ENCODE measurements at places on chromosomes 13 and 19.

GRCh38 chr13:53007872-53008271 lies 20.7 kb upstream of the OLFM4 start:
- H3K4me1 ChIP-seq, result peaks cover 4% of the 10 kb centered on the region
- no peaks in the 10 kb centered on the region for H3K36me3 ChIP-seq
- H3K4me3 ChIP-seq, result no peak overlapping the region
- H3K27ac ChIP-seq, result no peak overlapping the region
- no peak for DNase-seq
- H3K27me3 ChIP-seq, result no peaks in the 10 kb centered on the region

GRCh38 chr19:45323671-45324081 lies 1.0 kb upstream of the CKM start:
- no peaks in the 10 kb centered on the region for H3K4me1 ChIP-seq
- no peak overlapping the region for H3K4me3 ChIP-seq
- no peak for DNase-seq

- H3K36me3 ChIP-seq, result no peaks in the 10 kb centered on the region
- DNase-seq, result no peak
- no peaks in the 10 kb centered on the region for H3K4me1 ChIP-seq
- H3K27ac ChIP-seq, result no peak overlapping the region
- H3K27me3 ChIP-seq, result no peaks in the 10 kb centered on the region
Observed at GRCh38 chr13:25186187-25186586, 14.1 kb upstream of the AMER2 start.

DNA sequence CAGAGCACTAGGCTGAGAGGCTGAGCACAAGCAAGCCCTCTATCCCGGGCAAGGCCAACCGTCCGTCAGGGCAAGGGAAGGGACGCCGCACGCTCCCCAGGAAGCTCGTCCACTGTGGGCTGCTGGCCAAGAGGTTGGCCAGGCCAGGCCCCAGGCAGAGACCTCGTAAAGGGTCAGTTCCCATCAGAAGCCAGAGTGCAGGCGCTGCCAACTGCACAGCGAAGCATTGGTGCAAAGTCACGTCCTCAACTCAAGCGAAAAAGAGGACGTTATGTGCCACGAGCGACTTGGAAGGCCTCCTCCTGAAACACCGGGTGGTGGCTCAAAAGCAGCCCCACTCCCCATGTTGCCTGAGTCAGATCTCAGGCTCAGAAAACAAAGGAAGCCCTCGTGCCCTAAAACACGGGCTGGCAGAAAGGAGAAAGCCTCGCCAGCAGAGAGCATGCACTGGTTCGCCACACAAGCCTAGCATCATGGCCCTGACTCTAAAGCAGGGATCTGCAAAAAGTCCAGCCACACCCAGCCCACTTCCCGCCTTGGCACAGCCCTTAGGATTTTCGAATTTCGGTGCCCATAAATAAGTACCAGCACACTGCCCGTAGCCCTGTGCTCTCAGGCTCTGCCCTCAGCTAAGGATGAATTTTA lies 4.7 kb downstream of the AKAP8 start:
- no peak overlapping the region for H3K27ac ChIP-seq
- DNase-seq, result no peak
- H3K27me3 ChIP-seq, result no peaks in the 10 kb centered on the region
- H3K36me3 ChIP-seq, result peaks cover 44% of the 10 kb centered on the region

DNA sequence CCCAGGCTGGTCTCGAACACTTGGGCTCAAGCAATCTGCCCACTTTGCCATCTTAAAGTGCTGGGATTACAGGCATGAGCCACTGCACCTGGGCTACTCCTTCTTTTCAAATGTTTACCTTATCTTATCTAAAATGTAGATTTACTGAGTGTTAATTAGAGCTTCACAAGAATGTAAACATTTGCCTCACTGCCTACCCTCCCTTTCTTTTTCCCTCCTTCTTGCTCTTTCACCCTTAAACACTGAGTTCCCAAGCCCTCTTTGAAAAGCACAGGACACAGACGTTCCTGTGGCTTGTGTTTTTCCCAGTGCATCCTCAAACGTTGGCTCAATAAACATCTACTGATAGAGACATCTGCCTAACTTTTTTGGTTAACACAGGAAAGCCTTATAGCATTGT lies 32.7 kb upstream of the CYSLTR2 start:
- no peaks in the 10 kb centered on the region for H3K27me3 ChIP-seq
- DNase-seq, result no peak
- no peaks in the 10 kb centered on the region for H3K36me3 ChIP-seq
- H3K27ac ChIP-seq, result no peak overlapping the region

GRCh38 chr13:68666774-68667397 lies 1436.8 kb upstream of the PCDH9 start:
- no peak overlapping the region for H3K4me3 ChIP-seq
- H3K27ac ChIP-seq, result no peak overlapping the region
- H3K36me3 ChIP-seq, result no peaks in the 10 kb centered on the region
- no peaks in the 10 kb centered on the region for H3K4me1 ChIP-seq

DNA sequence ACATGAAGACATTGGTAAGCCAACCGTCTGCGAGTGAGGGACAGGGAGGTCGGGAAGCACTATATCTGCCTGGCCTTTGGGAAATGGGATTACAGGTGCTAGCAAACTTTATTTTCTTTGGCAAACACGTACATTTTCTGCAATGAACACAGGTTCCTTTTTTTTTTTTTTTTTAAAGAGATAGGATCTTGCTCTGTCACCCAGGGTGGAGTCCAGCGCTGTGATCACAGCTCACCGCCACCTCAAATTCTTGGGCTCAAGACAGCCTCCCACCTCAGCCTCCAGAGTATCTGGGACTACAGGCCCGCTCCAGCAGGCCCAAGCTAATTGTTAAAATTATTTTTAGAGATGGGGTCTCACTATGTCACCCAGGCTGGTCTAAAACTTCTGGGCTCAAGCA lies 24.2 kb downstream of the ELAVL1 start:
- peaks cover 89% of the 10 kb centered on the region for H3K36me3 ChIP-seq
- no peak for DNase-seq
- H3K4me3 ChIP-seq, result no peak overlapping the region
- no peak overlapping the region for H3K27ac ChIP-seq
- no peaks in the 10 kb centered on the region for H3K27me3 ChIP-seq

DNA sequence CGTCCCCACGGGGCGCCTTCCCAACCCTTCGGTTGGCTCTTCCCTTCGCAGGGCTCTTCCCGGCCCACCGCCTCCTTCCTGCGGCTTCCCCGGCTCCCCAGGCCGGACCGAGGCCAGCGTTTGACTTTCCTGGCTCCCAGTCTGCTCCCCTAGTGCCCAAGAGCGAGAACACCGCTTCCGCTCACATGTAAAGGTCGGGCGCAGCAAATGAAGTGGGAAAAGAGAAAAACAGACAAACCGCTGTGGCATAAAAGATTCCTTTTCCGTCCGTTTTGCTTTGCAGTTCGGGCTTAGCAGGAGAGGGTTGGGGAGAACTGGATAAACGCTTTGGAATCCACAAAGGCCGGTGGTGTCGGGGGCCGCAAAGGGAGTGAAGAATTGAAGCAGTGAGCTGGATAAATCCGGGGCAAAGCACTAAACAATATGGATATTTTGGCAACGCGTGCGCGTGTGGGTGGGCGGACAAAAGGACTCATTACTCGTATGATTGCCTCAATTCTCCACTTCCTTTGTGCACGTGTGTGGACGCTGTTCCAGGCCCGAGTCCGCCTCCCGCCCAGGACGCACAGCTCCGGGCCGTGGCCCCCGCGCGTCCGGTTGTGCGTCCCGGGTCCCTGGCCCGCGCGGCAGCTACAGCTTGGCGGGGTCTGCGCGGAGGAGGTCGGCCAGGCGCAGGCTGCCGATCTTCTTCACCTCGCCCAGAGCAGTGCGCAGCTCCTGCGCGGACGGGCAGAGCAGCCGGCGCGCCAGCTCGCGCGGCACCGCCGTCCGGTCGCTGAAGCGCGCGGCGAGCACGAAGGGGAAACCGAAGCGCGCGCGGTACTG lies 8.6 kb upstream of the CDX2 start:
- peaks cover 6% of the 10 kb centered on the region for H3K4me1 ChIP-seq
- peak overlapping the region; percentile 54 for H3K4me3 ChIP-seq
- H3K36me3 ChIP-seq, result no peaks in the 10 kb centered on the region

GRCh38 chr13:108083056-108083455 lies 132.3 kb downstream of the LIG4 start:
- DNase-seq, result no peak
- no peak overlapping the region for H3K27ac ChIP-seq
- H3K4me1 ChIP-seq, result no peaks in the 10 kb centered on the region
- H3K27me3 ChIP-seq, result no peaks in the 10 kb centered on the region
- no peaks in the 10 kb centered on the region for H3K36me3 ChIP-seq

DNA sequence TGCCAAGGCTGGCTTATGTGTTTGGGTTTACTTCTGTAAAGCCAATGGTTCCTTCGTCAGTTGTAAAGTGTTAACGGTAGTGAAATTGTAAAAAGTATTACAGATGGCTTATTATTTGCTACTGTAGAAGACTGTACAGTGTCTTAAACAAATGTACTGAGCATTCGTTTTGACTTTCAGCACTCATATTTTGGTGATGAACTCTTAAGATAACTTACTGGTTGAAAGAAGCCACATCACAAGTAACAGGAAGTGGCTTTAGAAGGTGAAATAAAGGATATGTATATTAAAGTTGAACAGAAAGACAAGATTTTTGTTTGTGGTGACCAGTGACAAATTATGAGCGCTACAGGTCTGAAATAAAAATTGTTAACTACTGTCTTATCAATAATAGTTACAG lies 64.2 kb downstream of the URI1 start:
- H3K27me3 ChIP-seq, result no peaks in the 10 kb centered on the region
- peaks cover 2% of the 10 kb centered on the region for H3K36me3 ChIP-seq
- no peaks in the 10 kb centered on the region for H3K4me1 ChIP-seq
- H3K27ac ChIP-seq, result no peak overlapping the region
- H3K4me3 ChIP-seq, result no peak overlapping the region

DNA sequence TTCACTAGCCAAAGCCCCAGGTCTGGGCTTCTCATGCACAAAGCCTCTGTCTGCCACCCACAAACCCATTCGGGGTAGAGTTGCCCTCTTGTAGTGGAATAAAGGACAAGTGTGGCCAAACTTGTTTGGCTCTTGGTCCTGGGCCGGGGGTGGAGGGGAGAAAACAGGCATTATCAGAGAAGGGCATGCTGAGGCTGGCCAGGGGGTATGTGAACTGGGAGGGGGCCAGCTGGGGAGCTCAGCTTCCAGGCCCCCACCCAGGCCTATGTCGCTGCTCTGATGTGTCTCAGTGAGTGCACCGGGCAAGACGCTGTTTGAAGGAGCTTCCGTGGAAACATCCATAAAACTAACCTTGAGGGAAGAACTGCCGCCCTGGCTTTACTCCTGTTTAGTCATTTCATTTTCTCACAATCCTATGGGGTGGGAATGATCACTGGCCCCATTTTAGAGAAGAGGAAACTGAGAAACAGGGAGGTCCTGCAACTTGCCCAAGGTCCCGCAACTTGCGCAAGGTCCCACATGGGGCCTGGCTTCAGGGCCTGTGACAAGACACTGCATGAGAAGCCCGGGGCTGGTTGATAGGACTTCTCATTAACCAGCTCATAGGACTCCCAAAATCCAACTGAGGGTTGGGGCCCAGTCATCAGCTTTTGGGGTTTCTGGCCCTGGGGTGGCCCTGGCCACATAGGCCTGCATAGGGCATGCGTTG lies 30.8 kb downstream of the CCNE1 start:
- peak overlapping the region; percentile 41 for H3K27ac ChIP-seq
- no peak overlapping the region for H3K4me3 ChIP-seq
- DNase-seq, result peak; percentile 70
- no peaks in the 10 kb centered on the region for H3K36me3 ChIP-seq
- no peaks in the 10 kb centered on the region for H3K27me3 ChIP-seq

GRCh38 chr19:38033658-38034491 lies 126.9 kb downstream of the SIPA1L3 start:
- H3K27ac ChIP-seq, result no peak overlapping the region
- H3K4me3 ChIP-seq, result no peak overlapping the region
- peak; percentile 93 for DNase-seq

- no peaks in the 10 kb centered on the region for H3K36me3 ChIP-seq
- H3K4me3 ChIP-seq, result no peak overlapping the region
- H3K4me1 ChIP-seq, result no peaks in the 10 kb centered on the region
- no peak overlapping the region for H3K27ac ChIP-seq
Observed at GRCh38 chr19:34832581-34833112, 59.6 kb upstream of the ZNF599 start.

DNA sequence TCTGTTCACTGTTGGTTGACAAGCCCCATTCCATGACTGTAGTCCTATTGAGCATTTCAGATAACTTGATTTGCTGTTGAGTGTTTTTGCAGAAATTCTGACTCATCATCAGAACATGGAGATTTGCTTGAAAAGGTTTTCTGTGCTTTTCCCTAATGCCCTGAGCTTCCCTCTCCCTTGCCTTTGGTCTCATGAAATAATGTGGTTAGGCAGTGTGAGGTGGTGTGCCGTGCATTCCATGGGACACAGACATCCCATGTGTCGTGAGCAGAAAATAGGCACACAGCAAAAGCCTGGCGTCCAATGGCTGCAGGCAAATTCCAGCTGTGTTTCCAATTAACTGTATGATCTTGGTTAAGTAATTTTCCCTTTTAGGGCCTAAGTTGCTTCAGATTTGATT lies 197.4 kb downstream of the DLEU7 start:
- no peak overlapping the region for H3K27ac ChIP-seq
- peak; percentile 98 for DNase-seq
- H3K27me3 ChIP-seq, result no peaks in the 10 kb centered on the region
- H3K4me1 ChIP-seq, result no peaks in the 10 kb centered on the region
- no peak overlapping the region for H3K4me3 ChIP-seq

DNA sequence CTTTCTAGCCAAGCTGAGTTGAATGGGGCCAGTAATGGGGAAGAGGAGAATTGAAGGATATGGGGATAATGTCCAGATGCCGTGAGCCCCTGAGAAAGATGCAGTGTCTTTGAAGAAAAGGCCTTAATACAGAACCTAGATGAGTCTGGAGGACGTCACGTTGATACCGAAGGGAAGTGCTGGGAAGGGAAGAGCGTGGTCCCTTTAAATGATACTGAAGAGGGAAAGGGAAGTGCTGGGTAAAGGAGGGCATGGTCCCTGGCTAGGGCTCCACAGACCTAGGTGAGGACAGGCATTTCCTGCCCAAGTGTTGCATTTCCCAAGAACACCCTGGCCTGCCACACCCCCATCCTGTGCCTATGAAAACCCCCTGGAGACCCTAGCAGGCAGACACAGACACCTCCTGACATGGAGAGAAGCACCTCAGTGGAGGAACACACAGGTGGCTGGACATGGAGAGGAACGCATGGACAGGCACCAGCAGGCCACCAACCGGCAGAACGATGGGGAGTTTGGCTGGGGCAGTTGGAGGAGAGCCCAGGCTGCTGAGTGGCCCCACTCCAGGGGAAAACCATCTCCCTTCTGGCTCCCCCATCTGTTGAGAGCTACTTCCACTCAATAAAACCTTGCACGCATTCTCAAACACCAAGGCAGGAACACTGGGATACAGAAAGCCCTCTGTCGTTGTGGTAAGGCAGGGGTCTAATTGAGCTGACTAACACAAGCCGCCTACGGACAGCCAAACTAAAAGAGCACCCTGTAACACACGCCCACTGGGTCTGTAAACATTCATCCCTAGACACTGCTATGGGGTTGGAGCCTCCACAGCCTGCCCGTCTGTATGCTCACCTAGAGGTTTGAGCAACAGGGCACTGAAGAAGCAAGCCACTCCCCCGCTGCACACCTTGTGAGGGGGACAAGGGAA lies 34.9 kb upstream of the POMP start:
- H3K36me3 ChIP-seq, result no peaks in the 10 kb centered on the region
- no peak for DNase-seq
- peaks cover 4% of the 10 kb centered on the region for H3K4me1 ChIP-seq
- no peak overlapping the region for H3K27ac ChIP-seq
- peak overlapping the region; percentile 16 for H3K4me3 ChIP-seq
- H3K27me3 ChIP-seq, result no peaks in the 10 kb centered on the region

All from trophoblast cell (in vitro differentiated cells and primary cell).